ENCODE measurements at places on chromosomes 2 and 18.

- DNase-seq, result peak; percentile 69
Observed at GRCh38 chr2:98479959-98480524, 35.4 kb downstream of the INPP4A start.

DNA sequence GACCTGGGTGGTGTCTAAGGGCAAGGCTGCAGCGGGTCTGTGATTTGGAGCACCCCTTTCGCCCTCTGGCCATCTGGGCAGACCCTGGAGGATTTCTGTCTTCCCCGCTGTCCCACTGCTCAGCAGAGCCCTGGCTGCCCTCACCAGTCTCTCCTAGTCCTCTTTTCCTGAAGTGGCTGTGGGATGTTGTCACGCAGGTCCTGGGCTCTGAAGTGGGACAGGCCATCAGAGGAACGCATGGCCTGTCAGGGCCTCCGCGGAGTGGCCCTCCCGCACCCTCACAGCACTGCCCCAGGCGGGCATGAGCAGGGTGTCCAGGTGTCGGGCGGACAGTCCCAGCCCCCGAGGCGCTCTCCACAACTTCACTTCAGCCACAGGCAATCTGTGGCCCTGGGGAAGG lies 1.1 kb upstream of the TMEM185B start:
- DNase-seq, result no peak

DNA sequence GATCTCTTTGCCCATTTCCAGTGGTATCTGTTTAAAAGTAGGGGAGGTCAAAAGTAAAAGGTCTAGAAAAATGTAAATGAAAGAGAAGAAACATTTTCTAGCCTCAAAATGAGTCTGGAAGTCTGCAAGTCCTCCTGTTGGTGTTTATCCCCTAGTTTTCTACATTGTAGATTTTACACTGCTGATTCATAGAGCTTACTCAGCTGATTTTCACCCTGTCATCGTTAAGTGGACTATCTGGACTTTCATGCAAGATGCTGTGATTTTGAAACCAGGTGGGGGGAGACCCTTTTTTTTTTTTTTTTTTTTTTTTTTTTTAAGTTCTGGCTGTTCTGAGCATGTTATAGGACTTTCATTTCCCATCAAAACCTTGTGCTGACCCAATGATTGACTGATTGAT lies 10.3 kb downstream of the HOXD3 start:
- DNase-seq, result no peak

- DNase-seq, result no peak
Observed at GRCh38 chr2:70192516-70192915, 1.7 kb upstream of the C2orf42 start.

DNA sequence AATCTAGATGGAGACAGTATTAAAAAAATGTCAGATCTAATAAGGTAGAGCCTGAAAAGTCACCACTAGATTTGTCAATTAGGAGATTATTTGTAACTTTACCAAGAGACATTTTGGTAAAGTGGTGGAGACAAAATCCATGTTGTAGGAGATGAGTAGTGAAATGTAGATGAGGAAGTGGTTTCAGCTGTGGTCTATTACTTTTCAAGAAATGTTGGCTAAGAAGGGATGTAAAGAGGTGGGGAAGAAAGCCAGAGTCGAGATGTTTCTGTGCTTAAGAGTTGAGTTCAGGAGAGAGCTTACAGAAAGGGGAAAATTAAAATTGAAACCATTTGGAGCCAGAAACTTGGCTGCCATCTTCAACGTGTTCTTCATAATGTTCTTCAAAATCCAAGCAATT lies 22.2 kb downstream of the ACVR2A start:
- no peak for DNase-seq

- no peak for DNase-seq
Observed at GRCh38 chr2:83536556-83536955, 922.5 kb downstream of the SUCLG1 start.

DNA sequence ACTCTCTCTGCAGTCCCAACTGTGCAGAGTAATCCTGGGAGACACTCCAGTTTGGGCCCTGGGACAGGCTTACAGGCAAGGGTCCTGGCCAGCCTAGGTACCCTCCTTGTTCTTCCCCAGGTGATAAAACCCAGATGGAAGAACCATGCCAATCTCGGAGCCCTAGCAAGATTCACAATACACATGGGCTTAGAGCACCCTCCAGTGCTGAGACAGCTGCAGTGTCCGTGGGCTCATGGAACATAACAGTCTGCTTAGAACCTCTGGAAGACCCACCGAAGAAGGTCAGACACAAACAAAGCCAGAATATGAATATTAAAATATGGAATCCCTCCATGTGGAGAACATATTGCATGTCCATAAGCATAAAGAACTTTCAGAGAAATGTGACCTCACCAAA lies 568.1 kb downstream of the KCNJ3 start:
- DNase-seq, result no peak

- no peak for DNase-seq
Observed at GRCh38 chr18:78698914-78699313, 280.7 kb upstream of the SALL3 start.

DNA sequence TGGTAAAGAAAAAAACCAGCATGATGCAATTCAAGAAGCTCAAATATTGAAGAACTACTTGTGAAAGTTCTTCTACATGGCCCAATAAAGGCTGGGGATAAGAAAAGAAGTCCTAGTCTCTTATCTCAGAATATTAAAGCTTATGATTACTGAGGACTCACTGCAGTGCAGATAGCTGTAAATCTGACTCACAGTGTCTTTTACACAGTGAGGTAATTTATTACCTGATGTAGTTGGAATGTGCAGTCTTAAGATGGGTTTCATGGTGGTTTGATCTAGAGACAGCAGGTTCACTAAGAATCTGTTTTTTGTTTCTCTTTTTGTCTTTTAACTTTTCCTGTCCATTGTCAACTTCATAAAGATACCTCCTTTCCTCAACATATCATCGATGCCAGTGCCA lies 484.0 kb upstream of the MAP2 start:
- no peak for DNase-seq

- no peak for DNase-seq
Observed at GRCh38 chr18:34196256-34196655, 28.5 kb downstream of the NOL4 start.

DNA sequence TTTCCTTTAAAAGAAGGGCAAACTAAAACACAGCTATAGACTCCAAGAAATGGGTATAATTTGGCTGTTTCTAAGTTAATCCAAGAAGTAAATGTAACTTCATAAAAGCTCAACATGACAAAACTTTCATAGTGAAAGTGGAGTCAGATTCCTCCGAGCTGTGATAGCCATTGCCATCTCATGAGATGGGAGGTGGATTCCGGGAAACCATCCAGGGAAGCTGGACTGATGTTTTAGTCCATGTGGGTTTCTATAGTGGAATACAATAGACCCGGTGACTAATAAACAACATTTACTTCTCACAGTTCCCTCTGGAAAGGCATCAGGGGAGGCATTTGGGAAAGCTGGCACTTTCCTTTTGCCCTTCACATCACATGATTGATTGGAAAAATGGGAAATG lies 10.0 kb upstream of the LAPTM4A start:
- DNase-seq, result no peak

DNA sequence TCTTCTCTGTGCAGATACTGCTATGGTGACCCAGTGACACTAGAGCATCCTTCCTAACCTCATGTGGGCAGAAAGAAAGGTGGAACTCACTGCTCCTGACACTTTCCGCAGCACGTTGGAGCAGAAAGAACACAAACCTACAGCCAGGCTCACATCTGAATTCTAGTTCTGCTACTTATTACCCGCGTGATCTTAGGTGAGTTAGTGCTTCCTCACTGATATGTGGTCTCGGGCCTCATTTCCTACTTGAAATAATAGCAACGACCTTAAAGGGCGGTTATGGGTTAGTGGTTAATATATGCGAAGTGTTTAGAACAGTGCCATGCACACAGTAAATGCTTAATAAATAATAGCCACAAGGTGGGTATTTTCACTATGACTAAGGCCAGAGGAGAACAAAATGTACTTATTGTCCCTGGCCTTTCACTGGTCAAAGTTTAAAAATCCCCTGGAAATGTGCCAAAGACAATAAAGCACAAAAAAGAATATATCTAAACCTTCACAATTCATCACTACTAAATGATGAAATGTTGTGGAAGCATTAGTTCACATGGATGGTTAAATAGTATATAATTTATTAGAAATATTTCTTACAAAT lies 66.6 kb downstream of the MYOM1 start:
- no peak for DNase-seq

- no peak for DNase-seq
Observed at GRCh38 chr2:32260376-32260775, 4.3 kb downstream of the NLRC4 start.

DNA sequence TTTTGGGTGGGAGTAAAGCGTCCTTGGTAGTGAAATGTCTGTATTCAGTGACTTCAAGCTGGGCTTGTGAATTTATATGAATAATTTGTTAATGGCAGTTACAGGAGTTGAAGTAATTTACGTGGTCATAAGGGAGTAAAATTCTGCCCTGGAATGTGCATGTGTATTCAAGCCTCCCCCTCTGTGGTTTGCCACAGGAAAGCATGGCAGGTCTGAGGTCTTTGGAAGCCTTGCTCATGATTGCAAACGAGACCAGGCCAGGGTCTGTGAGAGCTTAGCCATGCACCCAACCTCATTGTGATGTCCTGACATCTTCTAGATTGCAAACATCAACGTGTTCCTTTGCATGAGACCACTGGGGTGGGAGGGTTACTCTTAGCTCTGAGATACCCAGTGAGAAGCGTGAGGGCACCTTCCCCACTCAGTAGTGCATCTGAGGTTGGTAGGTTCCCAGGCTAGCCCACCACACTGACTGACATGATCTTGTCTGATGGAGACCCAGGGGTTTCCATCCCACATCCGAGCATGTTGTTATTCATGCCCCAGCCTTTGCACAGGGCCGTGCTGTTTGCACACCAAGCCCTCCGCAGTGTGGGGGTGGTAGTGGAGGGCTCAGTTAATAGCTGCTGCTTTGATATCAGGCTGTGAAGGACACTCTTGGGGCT lies 216.5 kb downstream of the KLHL29 start:
- DNase-seq, result no peak

DNA sequence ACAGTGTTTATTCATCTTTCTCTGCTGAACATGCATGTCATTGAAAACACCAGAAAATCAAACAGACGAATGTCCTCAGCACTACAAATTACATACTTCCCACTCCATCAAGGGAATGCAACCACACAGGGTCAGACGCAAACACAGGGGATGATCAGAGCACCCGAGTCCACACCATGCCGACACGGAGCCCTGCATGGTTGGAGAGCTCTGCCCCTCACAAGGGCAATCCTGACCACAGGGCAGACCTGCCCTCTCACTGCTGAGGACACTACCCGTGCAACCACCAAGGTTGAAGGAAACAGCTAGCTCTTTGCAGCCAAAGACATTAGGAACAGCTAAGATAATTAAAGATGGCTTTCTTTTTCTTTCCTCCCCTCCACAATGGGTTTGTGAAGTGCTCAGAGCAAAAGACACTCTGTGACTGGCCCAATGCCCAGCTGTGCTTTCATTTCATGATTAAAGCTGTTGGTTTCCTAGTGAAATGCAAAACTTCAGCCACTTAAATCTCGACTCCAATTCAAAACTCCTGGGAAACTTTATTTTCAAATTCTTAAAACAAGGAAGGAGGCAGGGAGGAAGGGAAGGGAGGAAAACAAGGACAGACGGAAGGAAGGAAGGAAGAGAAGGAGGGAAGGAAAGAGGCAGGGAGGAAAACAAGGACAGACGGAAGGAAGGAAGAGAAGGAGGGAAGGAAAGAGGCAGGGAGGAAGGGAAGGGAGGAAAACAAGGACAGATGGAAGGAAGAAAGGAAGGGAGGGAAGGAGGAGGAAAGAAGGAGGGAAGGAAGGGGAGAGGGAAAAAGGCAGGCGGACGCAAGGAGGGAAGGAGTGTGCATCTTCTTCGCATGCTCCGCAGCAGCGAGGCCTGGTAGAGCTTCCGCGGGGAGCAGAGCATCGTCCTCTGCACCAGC lies 65.8 kb downstream of the NDUFA10 start:
- DNase-seq, result no peak

- DNase-seq, result no peak
Observed at GRCh38 chr2:183993052-183993451, 605.3 kb upstream of the ZNF804A start.

GRCh38 chr2:238228700-238229099 lies 11.1 kb downstream of the HES6 start:
- no peak for DNase-seq

DNA sequence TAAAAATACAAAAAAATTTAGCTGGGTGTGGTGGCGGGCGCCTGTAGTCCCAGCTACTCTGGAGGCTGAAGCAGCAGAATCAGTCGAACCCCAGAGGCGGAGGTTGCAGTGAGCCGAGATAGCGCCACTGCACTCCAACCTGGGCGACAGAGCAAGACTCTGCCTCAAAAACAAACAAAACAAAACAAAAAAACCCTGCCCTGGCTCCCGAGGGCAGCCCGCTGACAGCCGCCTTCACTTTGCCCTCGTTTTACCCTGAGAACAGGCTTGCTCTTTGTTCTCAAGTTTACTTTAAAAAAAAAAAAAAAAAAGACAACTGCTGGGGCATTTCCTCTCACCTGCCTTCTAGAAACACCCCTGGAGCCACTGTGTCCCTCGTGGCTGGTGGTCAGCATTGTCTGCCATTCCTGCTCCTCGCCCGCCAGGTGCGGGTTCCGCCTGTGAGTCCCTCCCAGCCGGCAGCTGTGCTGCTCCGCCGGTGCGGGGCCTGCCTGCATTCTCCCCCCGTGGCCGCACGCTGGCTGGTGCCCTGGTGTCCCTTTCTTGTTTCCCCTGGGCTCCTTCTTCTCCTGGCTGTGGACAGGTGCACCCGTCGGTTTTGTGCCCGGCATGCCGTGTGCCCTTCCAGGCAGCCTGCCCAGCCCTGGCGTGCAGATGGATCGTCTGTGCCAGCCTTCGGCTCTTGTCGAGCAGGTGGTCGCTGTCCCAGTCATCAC lies 105.7 kb downstream of the USP40 start:
- no peak for DNase-seq

GRCh38 chr2:43327119-43327518 lies 100.7 kb upstream of the ZFP36L2 start:
- DNase-seq, result no peak

DNA sequence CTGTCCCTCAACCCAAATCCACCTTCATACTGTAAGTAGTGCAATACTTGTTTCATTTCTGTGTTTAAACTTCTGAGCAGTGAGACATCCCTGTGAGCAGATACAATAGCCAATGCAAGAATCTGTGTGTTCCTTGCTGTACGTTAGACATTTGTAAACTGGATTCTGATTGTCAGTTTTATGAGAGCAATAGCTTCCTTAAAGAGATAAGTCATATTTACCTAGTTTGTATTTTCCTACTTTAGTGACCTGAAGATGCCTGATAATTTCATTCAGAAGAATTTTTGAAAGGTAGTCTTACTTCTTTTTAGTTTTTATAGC lies 90.7 kb downstream of the DPP4 start:
- no peak for DNase-seq

DNA sequence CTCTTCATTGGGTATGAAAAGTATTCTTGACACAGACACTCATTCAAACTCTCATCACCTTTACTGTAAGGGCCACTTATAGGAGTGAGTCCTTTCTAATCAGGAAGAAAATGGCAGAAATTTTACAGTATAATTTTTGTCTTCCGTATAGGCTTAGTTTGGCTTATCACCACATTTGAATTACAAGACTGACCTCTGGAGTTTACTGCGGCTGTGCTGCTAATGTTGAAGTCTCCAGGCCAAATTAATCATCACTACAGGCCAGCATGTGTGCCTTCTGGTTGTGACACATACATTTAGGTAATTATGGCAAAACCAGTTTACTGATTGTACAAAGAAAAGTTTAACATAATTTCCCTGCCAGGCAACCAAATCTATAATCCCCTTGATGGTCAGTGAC lies 753.6 kb upstream of the GCFC2 start:
- no peak for DNase-seq

Data from T-helper 22 cell (primary cell).